ENCODE measurements at places on chromosomes 7 and 10.

- DNase-seq: no peak
Observed at GRCh38 chr10:126350216-126350992, 37.9 kb downstream of the ADAM12 start.

- DNase-seq: no peak
Observed at GRCh38 chr10:6701289-6701688, 121.2 kb upstream of the PRKCQ start.

DNA sequence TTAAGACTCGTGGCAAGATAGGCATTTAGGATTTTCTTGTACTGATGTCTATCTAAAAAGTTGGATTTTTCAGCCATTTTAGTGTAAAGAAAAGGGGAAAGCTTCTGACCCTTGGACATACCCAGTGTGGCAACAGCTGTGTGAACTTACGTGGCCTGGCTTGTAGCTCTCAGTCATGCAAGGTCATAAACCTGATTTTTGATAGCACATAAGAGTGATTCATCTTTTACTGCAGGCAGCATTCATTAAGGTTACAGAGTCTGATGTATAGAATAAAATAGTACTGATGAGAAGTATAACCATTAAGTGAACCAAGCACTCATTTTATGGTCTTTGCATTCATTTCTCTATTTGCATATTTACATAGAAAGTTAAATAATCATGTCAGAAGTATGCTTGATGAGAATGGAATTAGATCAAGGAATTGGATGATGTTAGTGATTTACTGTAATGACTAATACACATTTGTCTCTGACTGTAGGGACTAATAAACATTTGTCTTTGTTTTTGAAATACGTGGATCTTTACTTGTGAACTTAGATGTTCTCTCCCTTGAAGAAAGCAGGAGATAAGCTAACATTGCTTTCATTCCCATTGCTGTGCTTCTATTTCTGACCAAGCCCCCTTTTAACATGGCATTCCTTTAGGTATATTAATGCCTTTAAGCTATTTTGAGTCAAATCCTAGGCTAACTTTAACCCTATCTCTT lies 88.2 kb downstream of the GSDME start:
- DNase-seq: no peak

- no peak for DNase-seq
Observed at GRCh38 chr10:86961481-86962091, 3.2 kb downstream of the SNCG start.

- DNase-seq: no peak
Observed at GRCh38 chr10:48462482-48463020, 142.3 kb downstream of the ARHGAP22 start.

GRCh38 chr10:58352956-58353610 lies 18.3 kb downstream of the UBE2D1 start:
- no peak for DNase-seq

GRCh38 chr10:101446071-101446470 lies 92.1 kb downstream of the BTRC start:
- DNase-seq: no peak

DNA sequence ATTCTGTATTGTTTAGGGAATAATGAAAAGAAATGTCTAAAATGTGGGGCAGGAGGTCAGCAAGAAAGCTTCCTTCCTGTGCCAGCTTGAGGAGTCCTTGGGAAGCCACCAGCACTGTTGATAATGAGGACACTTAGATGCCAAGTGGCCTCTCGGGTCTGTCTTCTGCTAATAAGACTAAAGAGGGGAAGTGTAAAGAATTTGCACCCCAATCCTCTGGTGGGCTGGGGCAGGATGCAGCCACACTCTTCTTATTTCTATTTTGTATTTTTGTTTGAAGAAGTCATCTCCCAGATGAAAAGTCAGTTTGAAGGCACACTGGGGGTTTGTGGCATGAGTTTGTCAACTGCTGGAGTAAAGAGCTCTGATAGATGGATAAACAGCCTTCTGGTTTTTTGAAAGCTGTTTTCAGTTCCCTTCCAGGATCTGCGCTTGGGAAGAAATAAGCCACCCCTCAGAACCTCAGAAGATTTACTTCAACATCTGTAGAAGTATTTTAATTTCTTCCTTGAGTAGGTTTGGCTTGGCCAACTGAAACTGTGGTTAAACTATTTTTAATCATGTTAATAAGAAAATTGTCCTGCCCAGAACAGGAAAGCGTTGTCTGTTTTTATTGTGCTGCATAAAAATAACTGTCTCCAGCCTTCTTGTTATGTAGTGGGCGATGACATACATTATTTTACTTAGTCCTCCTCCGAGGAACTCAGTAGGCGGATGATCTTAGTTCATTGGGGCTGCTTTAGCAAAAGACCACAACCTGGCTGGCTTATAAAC lies 128.8 kb upstream of the GPR26 start:
- no peak for DNase-seq

DNA sequence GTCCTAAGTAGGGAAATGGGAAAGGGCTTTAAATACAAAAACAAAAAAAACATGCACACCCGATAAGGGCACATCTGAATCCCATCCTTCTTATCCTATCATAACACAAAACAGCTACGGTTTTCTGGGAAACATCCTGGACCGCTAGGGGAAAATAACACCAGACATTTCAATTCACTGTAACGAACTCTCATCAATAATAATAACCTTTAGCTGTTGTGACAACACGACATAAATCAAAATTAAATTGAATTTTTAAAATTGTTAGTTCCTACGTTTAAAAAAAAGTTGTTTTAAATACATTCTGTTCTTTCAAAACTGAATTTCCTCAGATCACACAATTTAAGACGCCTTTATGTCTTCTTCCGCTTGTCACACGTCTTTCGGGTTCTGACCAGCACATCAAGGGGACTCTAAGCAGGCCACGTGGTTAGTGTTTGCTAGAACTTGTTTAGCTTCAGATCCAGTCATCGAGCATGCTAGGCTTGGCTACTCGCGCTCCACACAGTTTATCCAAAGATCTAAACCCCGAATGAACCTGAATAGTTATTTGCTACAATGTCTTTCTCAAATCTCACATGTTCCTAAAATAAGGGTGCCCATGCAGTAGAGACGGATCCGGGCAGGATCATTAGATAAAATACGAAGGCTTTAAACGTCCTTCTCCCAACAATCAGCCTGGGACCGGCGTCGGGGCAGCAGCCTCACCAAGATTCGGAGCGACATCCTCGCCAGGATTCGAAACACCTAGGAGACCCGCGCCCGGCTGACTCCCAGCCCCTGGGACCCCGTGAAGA lies 839 bp downstream of the IKZF5 start:
- DNase-seq: peak; percentile 6

DNA sequence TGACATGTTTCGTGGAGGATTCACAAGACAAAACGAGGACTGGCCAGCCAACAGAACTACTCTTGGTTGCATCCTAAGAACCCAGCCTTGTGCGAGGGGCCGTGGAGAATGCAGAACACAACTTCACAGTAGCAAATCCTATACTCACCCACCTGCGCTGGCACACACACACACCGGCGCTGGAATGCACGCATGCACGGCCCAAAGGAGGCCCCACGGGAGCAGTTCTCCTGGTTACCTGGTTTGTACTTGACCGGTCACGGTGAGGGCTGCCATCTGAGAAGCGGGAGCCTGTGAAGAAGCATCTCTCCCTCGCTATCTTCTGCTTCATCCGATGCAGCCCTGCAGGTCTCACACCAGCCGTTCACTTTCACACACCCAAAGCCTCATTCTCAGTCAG lies 137.8 kb downstream of the ZMYND11 start:
- DNase-seq: no peak

DNA sequence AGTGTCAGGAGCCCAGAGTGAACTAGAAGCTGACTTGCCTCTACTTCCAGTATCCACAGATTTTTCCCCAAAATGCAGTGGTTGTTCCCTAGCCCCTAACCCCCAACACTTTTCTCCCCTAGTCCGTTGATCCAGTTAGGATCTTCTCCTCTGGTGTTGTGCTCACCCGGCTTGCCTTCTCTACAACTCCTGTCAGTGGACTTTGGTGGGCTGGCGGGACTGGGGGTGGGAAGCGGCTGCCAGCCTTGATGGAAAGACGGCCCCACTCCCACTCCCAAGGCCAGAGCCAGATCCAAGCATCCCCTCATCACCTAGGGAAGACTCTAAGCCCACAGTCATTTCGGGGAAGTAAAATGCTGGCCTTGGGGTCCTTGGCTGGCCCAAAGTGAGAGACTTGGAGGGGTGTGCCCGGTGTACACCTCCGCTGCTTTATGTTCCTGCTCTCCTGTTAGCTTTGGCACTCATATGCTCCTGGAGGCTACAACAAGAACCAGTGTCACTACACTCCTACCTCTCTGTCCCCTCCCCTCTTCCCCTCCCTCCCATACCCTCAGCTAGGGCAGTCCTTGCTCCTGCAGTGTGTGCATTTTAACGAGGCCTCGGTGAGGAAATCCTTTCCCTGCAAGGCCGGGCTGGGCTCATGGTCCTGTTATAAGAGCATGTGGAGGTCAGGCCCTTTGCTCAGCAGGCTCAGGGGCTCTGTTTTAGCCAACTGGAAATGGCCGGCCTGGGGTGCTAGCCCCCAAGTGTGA lies 930 bp upstream of the HOXA10 start:
- no peak for DNase-seq

GRCh38 chr7:45196374-45196773 lies 38.8 kb downstream of the RAMP3 start:
- no peak for DNase-seq

- DNase-seq: no peak
Observed at GRCh38 chr7:79341902-79342301, 111.6 kb downstream of the MAGI2 start.

DNA sequence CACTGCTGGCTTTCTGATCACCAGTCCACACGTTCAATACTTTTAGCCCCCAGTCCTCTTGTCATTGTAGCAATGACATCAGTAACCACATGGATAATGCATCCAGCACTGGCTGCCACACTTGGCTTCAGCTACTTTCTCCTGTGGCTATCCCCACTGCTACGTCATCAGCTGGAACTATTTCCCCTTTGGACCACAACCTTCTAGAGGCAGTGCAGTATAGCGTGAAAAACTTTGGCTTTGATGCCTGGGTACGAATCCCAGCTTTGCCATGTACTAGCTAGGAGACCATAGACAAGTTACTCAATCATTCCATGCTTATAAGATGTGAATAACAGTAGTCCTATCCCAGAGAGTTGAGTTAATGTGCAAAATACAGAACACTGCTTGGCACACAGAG lies 63.2 kb downstream of the CCDC3 start:
- no peak for DNase-seq

- DNase-seq: no peak
Observed at GRCh38 chr7:16044645-16045044, 358.2 kb upstream of the MEOX2 start.

DNA sequence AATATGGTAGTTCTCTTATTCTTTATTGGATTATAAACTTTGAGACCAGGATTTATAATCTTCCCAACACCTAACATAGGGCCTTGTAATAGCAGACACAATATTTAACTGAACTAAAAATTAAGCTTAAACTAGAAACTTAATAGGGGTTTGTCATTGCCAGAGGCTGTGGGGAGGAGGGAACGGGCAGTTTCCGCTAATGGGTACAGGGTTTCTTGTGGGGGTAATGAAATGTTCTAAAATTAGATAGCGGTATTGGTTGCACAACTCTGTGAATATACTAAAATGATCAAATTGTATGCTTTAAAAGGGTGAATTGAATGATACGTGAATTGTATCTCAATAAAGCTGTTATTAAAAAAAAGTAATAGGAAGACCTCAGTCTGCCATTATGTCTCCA lies 45.4 kb downstream of the NT5C2 start:
- DNase-seq: no peak

DNA sequence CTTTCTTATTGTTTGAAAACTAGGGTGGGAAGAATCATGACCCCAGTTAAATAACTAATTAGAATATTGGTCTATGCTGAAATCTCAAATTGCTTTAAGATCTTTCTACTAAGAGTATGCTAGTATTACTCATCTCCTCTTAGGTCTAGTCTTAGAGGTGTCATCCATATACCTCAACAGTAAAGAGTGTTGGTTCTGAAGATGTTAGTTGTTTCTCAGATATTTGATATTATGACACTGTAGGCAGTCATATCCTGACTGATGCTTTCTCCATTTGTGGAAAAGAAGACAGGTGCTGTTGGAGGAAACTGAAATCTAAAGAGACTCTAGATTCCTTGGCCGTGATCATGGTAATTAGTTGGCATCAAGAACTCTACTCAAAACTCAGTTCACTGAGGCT lies 21.2 kb downstream of the BPGM start:
- no peak for DNase-seq

GRCh38 chr10:31242902-31243301 lies 76.1 kb upstream of the ZEB1 start:
- no peak for DNase-seq

DNA sequence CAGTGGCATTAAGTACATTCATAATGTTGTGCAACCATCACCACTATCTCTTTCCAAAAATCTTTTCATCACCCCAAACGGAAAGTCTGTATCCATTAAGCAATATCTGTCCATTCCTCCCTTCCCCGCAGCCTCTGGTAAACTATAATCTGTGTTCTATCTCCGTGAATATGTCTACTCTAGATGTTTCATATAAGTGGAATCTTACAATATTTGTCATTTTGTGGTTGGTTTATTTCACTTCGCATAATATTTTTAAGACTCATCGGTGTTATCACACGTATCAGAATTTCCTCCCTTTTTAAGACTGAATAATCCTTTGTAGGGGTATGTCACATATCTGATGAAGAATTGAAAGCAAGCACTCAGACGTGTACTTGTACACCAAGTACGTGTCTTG lies 86.0 kb upstream of the FGFR2 start:
- DNase-seq: no peak

DNA sequence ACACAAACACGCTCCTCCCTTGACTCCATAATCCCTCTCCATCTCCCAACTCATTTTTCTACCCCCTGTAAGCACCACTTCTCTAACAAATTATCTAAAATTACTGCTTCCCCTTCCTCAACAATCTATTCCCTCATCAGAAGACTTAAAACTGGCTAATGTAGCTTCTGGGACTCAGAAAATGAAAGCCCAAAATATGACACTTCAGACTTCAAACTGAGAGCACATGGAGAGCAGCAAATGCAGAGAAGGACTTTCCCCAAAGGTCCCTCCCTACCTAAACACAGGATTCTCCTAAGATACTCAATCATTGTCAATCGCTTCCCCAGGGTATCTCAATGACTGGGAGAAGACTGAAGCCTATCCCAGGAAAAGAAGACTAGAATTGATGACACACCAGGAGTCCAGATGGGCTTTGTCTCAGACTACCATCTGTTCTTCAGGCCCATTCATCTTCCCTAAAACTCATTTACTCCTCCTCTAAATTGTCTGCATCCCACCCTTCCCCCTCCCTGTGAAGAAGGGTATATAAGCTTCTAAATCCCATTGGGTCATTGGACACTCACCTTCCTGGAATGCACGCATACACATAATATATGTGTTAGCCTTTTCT lies 39.2 kb downstream of the ST8SIA6 start:
- no peak for DNase-seq

DNA sequence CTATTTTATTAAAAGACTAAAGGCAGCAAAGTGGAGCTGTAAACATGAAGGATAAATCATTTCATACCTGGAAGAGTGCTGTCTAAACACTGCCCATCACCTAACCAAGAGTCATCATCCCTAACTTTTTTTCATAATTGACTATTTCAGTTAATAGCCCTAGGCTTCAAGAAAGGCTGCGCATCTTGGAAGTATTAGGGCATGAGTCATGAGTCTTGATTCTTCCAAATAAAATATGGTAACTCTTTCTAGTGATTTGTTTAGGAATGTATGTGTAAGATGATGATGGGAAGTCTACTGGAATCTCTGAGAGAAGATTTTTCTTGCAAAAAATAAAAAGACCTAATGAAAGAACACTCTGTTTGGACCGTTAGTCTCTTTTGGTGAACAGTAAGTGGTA lies 207.7 kb upstream of the AHR start:
- no peak for DNase-seq

GRCh38 chr7:96203786-96204185 lies 118.1 kb downstream of the SLC25A13 start:
- no peak for DNase-seq

GRCh38 chr7:44285561-44285960 lies 39.8 kb downstream of the CAMK2B start:
- no peak for DNase-seq
